ENCODE measurements at places on chromosomes 6 and 20.

GRCh38 chr6:1311400-1312202 is at the start of gene FOXQ1:
TSS of gene FOXQ1 (plus strand) at chr6:1312098. CDS start at chr6:1312705, 607 bp downstream.
- no peak for DNase-seq

- DNase-seq = no peak
Observed at GRCh38 chr20:41011551-41012067, 17.0 kb upstream of the TOP1 start.

DNA sequence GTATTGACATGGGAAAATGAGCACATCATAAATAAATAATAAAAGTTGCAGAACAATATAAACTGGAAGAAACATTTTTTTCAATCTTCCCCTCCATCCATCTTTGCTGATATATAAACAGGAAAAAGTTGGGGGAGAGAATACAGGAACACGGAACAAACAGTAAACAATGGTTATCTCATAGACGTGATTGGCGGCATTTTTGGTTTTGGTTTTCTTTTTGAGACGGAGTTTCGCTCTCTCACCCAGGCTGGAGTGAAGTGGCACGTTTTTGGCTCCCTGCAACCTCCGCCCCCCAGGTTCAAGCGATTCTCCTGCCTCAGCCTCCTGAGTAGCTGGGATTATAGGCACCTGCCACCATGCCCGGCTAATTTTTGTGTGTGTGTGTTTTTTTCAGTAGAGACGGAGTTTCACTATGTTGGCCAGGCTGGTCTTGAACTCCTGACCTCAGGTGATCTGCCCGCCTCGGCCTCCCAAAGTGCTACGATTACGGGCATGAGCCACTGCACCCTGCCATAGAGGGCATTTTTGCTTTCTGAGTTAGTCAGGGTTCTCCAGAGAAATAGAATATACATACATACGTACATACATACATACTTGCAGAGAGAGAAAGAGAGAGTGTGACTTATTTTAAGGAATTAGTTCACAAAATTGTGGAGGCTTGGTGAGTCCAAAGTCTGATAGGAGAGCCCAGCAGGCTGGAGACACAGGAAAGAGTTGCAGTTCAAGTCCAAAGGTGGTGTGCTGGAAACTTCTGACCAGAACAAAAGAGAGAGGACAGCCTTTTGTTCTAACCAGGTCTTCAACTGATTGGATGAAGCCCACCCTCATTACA is 22.6 kb downstream of the GNL1 start:
- DNase-seq = no peak

DNA sequence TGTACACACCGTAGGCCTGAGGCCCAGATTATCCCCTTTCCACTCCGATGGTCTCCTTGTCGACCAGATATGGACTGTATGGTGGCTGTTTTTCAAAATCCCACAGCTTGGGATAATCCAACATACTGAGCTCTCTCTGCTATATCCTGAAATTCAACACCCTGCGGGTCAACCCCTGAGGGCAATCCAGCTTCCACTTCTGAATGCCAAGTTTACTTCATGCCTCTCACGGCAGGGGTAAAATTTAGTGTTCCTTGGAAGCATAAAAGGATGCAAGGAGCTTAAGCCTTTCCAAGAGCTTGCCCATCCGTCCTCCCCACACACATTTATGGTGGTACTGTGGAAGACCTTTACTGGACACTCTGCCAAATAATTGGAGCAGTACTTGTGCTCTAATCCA is 90.7 kb downstream of the PLG start:
- peak; percentile 76 for DNase-seq

DNA sequence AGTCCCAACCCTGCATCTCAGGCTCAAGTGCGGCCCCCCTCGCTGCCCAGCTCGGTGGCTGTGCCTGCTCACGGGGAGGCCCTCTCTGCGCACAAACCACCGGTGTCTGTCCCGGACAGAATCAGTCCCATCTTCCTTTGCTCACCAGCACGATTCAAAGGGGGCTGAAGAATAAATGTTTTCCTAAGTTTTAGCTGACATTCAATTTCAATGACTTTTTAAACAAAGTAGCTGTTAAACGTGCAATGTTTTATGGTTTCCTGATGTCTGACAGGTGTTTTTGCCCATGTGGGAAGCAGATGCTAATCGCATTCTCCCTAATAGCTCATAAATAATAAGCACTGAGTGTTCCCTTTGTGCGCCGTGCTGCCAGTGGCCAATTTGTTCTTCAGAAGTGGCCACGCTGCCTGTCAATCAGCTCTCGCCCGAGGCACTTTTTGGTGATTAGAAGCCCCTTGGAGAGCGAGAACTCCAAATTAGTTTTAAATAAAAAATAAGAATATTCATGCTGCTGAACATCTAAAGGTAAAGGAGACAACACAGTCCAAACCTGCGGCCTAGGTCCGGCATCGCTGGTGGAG is 26.3 kb downstream of the BHLHE23 start:
- no peak for DNase-seq

DNA sequence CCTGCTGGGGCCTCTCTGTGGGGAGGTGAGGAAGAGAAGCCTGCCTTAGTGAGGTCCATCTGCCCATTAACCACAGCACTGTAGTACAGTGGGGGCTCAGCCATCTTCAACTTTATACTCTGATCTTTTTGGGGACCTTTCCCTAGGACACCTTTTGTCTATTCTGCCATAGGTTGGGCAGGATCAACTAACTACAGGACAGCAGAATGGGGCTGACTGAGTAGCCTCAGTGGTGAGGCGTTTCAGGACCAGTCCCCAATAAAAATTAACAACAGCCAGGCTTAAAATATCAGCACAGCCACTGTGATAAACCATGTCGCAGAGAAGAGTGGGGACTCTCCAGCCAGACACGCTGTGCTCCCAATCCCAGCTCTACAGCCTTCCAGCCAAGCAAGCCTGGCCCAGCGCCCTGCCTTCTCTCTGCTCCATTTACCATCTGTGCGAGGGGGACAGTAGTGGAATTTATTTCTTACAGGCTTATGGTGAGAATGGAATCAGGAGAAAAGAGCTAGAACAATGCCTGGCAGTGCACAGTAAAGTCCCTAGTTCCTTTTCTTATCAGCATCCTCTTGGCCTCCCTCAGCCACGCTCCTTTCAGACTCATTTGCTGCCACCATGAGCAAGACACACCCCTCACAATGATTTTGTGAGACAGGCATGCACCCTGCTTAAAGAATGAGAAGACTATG is 75.5 kb downstream of the SLC22A23 start:
- no peak for DNase-seq

All from SJCRH30 (cell line).